ENCODE measurements at places on chromosomes 4 and X. TPM values are rescaled to one million over a fixed set of nuclear protein-coding genes. Genes with fewer than 3 reads are reported as not detected.

The ABCD1 gene
- total RNA-seq: 6.8 TPM

The MSX1 gene
- 3.5 TPM for total RNA-seq

The RASSF6 gene
- not detected for total RNA-seq

The DEFB131A gene
- total RNA-seq: not detected

The RHOXF1 gene
- total RNA-seq: not detected

The BTC gene
- not detected for total RNA-seq

The GRK4 gene
- total RNA-seq: 4.4 TPM

The SH3D19 gene
- 29.5 TPM for total RNA-seq

The GPAT3 gene
- 9.9 TPM for total RNA-seq

The RASGEF1B gene
- 0.09 TPM for total RNA-seq

The CD99 gene
- 210 TPM for total RNA-seq

The TSPAN5 gene
- 37.4 TPM for total RNA-seq

The GPR34 gene
- total RNA-seq: not detected

The JCHAIN gene
- not detected for total RNA-seq

The PABPC1L2A gene
- total RNA-seq: not detected

The FRG2 gene
- not detected for total RNA-seq

The HPSE gene
- total RNA-seq: 1.3 TPM

The MTMR8 gene
- not detected for total RNA-seq

The COMMD8 gene
- 16.4 TPM for total RNA-seq

The NRK gene
- 0.28 TPM for total RNA-seq

The SHROOM2 gene
- total RNA-seq: 5.7 TPM

The HTN3 gene
- not detected for total RNA-seq

The ARX gene
- not detected for total RNA-seq

The MTTP gene
- 0.09 TPM for total RNA-seq

The FOXP3 gene
- not detected for total RNA-seq

The RAB39B gene
- under 0.01 TPM for total RNA-seq

The ARMCX6 gene
- total RNA-seq: 34.4 TPM

The SPARCL1 gene
- not detected for total RNA-seq

The RENBP gene
- total RNA-seq: 2.1 TPM

The NEUROG2 gene
- total RNA-seq: not detected

The PAPSS1 gene
- 114 TPM for total RNA-seq

The RADX gene
- total RNA-seq: 0.09 TPM

The SORBS2 gene
- total RNA-seq: 27.5 TPM

The VCX3A gene
- total RNA-seq: not detected

The TRIM61 gene
- 0.19 TPM for total RNA-seq

The LDB2 gene
- total RNA-seq: 441 TPM

The CT45A8 gene
- not detected for total RNA-seq

The TCEAL6 gene
- total RNA-seq: not detected

The PRR32 gene
- not detected for total RNA-seq

The WDR17 gene
- under 0.01 TPM for total RNA-seq

The PYURF gene
- total RNA-seq: 97.8 TPM

The CFAP47 gene
- not detected for total RNA-seq

The XAGE2 gene
- not detected for total RNA-seq

The TBC1D8B gene
- total RNA-seq: 3.3 TPM

The GIMD1 gene
- not detected for total RNA-seq

The VCX3B gene
- not detected for total RNA-seq

The EFHC2 gene
- total RNA-seq: not detected

The CXCL5 gene
- 0.19 TPM for total RNA-seq

The UGT2B10 gene
- not detected for total RNA-seq

The PITX2 gene
- not detected for total RNA-seq

The HPGDS gene
- total RNA-seq: not detected

The SMIM31 gene
- total RNA-seq: not detected

The DUSP21 gene
- not detected for total RNA-seq

The ESX1 gene
- total RNA-seq: not detected

The C4orf51 gene
- total RNA-seq: not detected

The FGFR3 gene
- total RNA-seq: 1.4 TPM

The PRSS12 gene
- 0.56 TPM for total RNA-seq

The IQCM gene
- not detected for total RNA-seq

The NSD2 gene
- 54.8 TPM for total RNA-seq
